ENCODE measurements at places on chromosomes 3 and 15.

DNA sequence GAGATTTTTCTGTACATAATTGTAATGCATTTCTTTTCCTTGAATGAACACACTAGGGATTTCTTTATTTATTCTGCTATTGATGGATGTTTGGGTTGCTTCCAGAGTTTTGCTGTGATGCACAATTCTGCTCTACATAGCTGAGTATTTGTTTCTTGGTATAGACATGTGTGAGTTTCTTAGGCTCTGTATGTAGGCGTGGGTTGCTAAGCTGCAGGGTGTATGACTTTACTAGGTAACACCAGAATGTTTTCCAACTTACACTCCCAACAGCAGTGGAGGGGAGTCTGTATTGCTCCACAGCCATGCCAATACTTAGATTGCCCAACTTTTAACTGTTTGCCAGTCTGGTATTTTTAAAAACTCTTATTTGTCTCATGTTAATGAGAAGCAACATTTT is 155.5 kb upstream of the TNIK start:
- no peak for DNase-seq

DNA sequence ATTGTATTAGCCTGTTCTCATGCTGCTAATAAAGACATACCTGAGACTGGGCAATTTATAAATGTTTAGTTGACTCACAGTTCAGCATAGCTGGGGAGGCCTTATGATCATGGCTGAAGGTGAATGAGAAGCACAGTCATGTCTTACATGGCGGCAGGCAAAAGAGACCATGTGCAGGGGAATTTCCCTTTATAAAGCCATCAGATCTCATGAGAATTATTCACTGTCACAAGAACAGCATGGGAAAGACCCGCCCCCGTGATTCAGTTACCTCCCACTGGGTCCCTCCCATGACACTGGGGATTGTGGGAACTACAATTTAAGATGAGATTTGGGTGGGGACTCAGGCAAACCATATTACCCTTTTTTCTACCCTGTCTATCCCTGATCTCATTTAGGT is 51.5 kb upstream of the MYZAP start:
- DNase-seq = no peak

GRCh38 chr3:111128884-111129283 is 57.3 kb downstream of the NECTIN3 start:
- DNase-seq = no peak

GRCh38 chr15:81298611-81299010 is 25.3 kb downstream of the STARD5 start:
- DNase-seq = no peak

DNA sequence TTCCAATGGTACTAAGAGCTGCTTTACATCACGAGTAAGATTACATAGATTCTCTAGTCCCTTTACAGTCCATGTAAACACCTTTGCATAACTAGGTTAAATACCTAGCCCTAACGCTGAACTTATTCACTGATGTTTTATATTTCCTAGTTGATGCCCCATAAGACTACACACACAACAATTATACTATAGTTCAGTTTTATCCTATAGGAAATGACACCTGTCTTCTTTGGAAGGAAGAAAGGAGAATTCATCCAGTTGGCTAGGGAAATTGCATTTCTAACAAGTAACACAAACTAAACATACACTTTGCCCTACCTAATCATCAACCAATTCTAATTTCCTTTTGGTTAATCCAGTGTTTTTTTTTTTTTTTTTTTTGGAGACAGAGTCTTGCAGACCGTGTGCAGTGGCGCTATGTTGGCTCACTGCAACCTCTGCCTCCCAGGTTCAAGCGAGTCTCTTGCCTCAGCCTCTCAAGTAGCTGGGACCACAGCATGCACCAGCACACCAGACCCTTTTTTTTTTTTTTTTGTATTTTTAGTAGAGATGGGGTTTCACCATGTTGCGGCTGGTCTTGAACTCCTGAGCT is 13.9 kb downstream of the PDE12 start:
- DNase-seq = no peak

- DNase-seq = no peak
Measured at GRCh38 chr3:190989218-190989617, 126.7 kb upstream of the GMNC start.

- no peak for DNase-seq
Measured at GRCh38 chr3:73192036-73192738, 130.7 kb downstream of the EBLN2 start.

GRCh38 chr15:36415643-36416042 is 163.8 kb upstream of the CDIN1 start:
- DNase-seq = no peak

DNA sequence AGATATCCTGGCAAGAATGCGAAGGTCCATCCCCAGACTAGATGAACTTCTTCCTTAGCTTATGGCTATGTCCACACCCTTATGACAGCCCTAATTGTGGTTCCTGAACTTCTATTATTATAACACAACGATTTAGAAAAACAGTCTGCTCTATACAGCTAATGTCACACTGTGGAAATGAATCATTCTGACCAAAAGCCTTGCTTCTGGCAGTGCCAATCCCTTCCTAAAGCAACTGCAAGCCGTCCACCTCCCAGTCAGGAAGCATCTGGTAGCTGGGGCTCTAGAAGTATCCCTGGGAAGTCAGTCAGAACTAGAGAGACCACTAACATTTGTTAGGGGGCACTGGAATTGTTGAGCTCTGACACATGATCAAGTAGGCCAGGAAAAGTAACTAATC is 45.0 kb downstream of the MYO5A start:
- no peak for DNase-seq

DNA sequence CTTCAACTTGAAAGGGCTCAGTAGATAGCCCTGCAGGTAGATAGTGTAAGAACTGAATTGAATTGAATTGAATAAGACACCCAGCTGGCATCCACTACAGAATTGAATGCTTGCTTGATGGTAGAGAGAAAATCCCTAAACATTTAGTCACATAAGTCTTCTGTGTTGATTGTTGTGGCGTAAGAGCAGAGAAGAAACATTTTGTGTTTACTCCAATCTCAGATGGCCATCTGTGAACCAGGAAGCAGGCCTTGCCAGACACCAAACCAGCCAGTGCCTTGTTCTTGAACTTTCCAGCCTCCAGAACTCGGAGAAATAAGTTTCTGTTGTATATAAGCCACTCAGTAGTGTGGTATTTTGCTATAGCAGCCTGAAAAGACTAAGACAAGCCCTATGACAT is 43.6 kb downstream of the SST start:
- no peak for DNase-seq

DNA sequence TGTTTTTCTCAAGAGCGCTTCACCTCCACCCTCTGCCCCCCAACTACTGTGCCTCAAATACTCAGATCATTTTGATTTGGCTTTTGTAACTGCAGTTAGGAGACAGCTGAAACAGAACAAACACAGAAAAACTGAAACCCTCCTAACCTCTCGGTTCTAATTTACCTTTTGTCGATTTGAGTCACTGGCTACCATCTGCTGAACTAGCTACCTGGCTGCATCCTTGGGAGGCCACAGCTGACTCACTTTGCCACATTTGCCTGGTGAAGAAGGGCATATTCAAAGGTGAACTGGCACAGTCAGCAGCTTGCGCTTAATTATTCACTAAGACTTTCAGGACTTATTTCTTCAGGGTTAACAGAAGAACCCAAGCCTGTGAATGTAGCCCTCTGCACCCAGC is 117.7 kb downstream of the FOXB1 start:
- no peak for DNase-seq

- DNase-seq = no peak
Measured at GRCh38 chr15:35306361-35306981, 221.4 kb upstream of the NANOGP8 start.

DNA sequence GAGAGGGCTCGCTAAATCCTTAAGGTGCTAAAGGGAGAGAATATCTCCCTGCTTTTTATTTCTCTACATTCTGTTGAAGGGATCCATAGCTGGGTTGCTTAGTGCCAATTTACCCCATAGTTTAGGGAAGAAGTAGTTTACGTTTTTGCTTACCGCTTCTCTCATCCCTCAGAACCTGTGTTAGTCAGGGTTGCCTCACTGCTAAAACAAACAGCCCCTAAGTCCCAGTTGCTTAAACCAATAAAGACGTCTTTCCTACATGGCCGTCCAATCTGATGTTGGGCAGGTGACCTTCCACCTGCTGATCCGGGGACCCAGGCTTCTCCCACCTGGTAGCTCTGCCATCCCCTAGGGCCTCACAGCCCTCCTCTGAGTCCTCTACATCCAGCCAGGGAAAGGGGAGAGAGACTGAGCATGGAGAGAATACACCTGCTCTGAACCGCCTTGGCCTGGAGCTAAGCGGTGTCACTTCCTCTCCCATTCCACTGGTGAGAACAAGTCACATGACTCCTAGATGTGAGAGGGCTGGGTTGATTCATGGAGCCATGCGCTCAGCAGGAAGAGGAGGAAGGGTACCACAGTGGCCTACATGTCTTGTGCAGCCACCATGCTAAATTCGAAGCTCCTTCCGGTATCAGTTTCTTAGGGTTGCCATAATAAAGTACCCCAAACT is 26.3 kb downstream of the DNASE1L3 start:
- no peak for DNase-seq

- DNase-seq = peak; percentile 56
Measured at GRCh38 chr3:187714404-187714979, 12.1 kb upstream of the RTP2 start.

DNA sequence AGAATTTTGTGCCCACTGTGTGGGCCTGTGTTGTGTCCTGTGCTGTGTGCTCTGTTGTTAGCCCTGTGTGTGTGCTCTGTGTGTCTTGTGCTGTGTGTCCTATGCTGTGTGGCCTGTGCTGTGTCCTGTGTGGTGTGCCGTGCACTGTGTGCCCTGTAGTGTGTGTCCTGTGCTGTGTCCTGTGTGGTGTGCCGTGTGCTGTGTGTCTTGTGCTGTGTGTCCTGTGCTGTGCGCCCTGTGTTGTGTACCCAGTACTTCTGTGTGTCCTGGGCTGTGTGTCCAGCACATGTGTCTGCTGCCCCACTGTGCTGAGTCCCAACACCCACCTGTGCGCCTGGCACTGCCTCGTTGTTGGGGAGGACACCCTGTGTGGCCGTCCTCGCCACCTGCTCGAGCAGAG is 53.2 kb upstream of the CHRNA7 start:
- DNase-seq = no peak

DNA sequence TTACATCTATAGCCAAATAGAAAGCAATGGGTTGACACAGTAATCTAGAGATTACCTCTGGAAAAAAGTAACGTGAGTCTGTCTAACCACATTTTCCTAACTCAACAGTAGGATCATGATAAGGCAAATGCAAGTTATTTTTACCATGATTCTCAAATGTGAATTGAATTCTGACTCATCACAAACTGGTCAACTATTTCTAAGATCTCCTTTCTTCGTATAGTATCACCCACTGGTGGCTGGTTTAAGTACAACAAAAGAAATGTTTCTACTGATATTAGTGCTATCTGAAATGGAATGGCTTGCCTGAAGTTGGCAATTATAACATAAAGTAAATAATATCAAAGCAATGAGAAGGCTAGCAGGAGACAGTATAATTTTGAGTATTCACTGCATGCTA is 102.2 kb downstream of the ABI3BP start:
- DNase-seq = no peak

DNA sequence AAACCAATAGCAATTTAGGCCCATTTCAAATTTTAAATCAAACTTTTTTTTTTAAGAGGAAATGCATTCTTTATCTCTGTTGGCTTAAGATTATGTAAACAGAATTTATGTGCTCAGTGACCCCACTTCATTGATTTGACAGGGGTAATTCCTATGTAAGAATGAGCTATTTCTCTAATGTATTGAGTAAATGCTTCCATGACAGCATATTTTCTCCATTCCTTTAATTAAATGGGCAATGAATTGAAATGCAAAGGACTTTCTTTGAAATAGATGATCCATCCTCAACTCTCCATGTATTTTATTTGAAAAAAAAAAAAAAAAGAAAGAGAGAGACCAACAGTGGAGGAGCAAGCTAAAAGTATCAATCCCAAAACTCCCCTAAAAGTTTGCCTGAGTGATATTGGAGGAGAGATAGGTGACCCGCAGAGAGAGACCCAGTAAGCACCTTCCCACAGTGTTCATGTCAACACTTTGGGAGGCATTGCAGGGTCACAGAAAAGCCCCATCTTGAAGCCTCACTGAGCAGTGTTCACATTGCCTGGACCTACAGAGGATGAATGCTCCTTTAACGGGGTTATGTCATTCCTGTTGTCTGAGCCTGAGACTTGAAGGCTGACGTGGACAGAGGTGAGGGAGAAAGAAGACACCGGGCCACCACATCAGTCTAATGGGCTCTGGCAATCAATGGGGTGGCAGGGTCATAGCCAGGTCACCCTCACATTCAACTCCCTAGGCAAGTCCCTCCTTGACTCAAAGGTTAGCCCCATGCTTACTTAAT is 176.0 kb downstream of the SHOX2 start:
- DNase-seq = no peak

- DNase-seq = no peak
Measured at GRCh38 chr15:27241943-27242342, 271.0 kb downstream of the GABRG3 start.

GRCh38 chr3:156554515-156554841 is 439 bp downstream of the SSR3 start:
- no peak for DNase-seq

DNA sequence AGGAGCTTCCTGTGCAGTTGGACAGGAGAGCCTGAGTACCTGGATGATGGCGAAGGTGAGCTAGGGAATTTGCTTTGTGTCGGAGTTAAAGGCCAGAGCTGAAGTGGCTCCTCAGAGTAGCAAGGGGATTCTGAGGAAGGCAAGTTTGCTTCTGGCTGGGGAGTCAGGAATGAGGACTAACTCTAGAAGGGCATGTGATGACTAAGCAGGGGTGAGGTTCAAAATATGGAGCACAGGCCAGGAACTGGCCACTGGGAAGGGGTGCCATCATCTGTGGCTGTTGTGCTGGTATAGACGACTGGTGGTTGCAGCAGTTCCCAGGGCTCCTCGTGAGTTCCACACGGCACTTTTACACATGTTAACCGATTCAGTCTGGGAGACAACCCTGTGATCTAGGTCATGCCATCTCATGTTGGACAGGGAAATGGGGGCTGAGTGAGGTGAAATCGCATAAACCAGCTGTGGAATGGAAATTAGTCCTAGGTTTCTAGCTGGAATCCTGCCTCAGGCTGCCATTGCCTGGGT is 100.8 kb downstream of the EEFSEC start:
- DNase-seq = no peak

DNA sequence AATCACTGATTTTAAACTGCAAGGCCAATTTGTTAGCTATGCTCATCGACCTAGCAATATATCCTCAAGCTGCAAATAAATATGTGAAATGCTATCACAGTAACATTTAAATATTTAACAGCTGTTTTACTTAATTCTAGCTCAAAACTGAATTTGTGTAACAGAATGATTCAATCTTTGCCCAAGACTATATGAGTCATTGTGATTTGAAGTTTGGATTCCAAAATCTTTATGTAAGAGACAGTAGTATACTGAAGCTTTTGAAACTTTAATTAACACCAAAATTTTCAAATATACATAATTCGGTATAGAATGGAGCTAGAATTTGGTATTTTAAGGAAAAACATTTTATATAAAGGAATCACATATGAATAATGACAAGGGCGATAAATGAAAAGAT is 603.0 kb upstream of the ROBO2 start:
- DNase-seq = no peak

- no peak for DNase-seq
Measured at GRCh38 chr3:30602946-30603345, 3.5 kb upstream of the TGFBR2 start.

- DNase-seq = no peak
Measured at GRCh38 chr3:133390715-133391114, 9.1 kb upstream of the BFSP2 start.

- no peak for DNase-seq
Measured at GRCh38 chr3:15148614-15149013, 49.7 kb upstream of the RBSN start.
